ENCODE measurements at places on chromosomes 2 and 18.

DNA sequence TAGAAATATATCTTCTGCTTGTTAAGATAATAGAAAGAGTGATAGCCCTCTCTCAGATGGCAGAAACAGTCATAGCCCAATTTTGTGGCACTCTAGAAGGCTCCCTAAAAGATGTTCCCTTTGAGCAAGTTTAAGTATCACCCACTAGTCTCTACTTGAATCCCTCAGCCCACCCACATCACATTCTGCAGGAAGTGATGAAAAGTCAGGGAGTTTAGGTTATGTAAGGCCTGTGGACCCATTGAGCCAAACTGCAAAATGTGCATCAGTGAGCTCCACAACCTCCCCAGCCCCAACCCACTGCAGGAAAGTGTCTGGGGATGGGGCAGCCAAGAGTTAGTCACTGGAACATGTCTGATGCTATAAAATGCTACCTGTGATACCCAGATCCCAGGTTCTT, 25.6 kb downstream of the ANKRD44 start:
- no peak for DNase-seq

GRCh38 chr2:42028571-42029148, 19.2 kb upstream of the PKDCC start:
- peak; percentile 69 for DNase-seq

- DNase-seq, result no peak
These were observed 423.2 kb upstream of the NRP2 start for GRCh38 chr2:205259121-205259520.

DNA sequence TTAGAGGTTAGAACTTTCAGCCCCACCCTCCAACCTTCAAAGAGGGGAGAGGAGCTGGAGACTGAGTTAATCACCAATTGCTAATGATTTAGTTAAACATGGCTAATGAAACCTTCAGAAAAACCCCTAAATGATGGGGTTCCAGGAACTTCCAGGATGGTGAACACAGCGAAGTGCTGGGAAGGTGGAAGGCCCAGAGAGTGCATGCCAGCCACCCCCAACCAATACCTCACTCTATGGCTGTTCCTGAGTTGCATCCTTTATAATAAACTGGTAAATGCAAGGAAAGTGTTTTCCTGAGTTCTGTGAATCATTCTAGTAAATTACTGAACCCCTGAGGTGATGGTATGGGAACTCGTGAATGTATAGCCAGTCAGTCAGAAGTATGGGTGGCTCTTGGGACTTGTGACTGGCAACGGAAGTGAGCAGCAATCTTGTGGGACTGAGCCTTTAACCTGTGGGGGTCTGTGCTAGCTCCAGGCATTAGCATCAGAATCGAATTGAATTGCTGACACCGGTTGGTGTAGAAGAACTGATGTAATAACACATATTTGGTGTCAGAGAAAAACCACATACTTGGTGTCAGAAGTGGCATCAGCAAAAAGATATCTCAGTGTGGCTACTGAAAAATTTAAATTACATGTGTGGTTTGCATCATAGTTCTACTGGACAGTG, 37.4 kb downstream of the NPHP1 start:
- DNase-seq, result no peak

DNA sequence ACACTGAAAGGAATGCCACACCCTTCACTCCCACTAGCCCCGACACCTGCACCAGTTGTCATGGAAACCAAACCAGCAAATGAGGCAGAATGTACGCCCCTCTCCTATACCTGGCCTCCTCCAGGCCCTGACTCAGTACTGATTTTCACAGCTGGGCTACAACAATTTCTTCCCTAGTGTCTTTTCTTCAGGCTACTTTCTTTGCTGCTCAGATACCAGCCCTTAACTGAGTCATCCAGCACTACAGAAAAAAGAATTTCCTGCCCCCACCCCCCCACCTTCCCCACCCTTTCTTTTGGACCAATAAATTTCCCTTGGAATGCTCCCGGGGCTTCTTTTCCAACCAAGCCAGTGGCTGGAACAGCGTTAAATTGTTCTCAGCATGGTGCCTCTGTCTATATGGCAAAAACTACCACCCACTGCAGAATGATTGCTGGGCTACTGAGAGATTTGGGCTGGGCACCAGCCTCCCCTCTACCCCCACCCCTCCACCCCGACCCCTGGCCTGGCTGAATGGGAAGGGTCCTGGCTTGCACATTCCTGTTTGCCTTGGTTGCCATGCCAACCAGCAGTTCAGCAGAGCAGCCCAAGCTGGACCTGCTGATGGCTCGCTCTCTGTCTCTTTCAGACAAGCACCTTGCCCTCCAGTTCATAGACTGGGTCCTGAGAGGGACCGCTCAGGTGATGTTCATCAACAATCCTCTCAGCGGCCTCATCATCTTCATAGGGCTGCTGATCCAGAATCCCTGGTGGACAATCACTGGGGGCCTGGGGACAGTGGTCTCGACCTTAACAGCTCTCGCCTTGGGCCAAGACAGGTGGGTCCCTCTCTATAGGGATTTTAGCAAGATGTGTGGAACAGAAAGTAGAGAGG, 11.3 kb downstream of the SLC14A2 start:
- no peak for DNase-seq

Measured in right hindlimb (tissue), 1 donor.